Stimulated activated CD8-positive, alpha-beta memory T cell treated with anti-CD3 and anti-CD28 coated beads, Interleukin-4, amount 100 ng/mL, for 1 hour (primary cell): ENCODE measurements at places on chromosomes 3 and 15.

DNA sequence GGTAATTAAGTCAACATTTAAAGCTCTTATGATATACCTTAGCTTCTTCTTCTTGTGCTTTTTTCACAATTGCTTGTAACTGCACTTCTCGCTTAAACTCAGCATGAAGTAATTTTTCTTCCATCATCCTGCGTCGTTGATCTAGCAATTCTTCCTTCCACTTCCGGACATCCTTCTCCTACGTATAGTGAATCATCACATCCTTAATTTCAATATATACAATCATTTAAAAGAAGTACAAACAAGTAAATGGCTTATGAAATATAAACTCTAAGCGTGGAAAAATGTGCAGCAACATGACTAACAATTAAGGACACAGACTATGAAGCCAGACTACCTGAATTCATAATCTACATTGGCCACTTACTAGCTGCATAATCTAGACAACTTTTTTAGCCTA, 151.4 kb downstream of the SCAPER start:
- DNase-seq, result no peak

DNA sequence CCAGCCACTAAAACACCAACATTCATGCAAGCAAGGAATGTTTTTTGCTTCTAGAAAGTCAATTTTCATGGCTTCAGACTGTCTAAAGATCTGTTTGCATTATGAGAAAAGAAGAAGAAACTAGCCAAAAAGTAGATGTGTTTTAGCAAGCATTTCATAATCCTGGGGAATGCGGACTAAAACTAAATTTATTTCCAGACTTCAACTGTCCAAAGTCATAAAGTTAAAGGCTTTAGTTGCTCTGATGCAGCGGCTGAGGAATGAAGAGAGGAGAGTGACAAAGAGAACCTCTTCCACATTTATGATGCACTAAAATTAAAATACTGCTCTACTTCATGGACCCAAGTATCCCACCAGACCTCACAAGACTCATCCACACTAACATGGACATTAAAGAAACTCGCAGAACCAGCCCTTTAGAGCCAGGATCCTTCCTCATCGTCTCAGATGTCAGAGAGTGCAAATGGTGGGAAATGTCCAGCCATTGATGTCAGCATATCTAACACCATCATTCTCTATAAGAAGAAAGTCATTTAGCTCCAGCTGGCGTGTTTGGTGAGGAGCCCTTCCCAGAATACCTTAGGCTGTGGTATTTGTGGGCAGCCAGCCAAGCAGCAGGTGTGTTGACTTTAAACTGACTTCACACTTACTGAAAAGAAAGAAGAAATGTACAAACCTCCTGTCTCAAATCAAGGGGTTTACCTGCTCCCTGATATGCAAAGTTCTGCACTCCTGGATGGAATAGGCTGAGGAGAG, 17.4 kb downstream of the FYCO1 start:
- no peak for DNase-seq

DNA sequence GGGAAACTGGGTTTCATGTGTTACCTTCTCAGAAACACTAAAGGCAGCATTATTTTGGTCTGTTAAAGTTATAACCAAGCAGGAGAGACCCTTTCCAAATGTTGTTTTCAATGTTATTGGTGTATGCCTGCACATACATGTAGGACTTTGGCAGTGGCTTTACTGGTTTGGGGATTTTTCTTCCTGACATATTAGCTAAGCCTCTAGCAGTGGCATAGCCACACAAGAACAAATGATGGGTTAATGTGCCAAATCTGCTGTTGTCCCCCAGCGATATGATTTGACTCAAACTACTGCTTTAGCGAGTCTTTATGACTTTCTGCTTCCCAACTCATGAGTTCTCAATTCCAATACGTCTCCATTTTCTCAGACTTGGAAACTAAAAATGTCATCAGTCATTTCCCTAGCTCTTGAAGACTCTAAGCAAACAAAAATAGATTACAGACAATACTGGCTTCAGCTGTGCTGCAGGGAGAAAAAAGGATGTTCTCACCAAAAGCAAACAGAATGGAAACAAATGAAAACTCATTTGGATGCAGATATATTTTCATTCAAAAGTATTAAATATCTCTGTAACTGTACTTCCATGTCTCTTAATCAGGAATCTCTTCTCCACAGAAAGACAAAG, 29.6 kb downstream of the TPM1 start:
- DNase-seq, result no peak

DNA sequence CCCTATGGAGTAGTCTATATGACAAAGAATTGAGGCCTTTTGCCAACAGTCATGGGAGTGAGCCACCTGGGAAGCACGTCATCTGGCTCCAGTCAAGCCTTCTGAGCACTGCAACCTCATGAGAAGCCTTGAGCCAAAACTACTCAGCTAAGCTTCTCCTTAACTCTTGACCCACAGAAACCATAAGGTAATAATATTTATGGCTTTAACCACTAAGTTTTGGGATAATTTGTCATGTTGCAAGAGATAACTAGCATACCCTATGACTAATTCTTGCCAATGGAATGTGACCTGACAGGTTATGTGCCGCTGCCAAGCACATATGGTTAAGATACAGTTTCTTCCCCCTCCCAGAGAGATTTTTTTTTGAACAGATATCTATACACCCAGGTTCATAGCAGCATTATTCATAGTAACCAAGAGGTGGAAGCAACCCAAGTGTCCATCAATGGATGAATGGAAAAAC, 11.8 kb upstream of the SLC6A11 start:
- no peak for DNase-seq

- DNase-seq, result no peak
Measured at GRCh38 chr15:25175789-25176615, 221.2 kb downstream of the SNRPN start.

DNA sequence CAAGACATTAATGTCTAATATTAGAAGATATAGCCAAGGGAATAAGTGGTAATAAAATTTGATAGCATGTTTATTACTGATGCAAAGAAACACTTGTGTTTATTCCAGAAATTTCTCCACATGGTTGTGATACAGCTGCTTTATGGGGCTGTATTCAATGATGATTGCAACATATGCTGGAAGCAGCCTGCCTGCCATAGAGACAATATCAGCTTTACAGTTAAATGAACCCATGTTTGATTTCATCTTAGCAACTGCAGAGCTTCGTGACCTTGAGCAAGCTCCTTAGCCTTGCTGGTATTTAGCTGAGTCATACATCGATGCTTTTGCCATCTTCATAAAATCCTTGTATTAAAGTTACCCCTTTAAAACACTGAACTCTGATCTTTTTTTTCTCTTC, 168.1 kb upstream of the STAC start:
- no peak for DNase-seq

DNA sequence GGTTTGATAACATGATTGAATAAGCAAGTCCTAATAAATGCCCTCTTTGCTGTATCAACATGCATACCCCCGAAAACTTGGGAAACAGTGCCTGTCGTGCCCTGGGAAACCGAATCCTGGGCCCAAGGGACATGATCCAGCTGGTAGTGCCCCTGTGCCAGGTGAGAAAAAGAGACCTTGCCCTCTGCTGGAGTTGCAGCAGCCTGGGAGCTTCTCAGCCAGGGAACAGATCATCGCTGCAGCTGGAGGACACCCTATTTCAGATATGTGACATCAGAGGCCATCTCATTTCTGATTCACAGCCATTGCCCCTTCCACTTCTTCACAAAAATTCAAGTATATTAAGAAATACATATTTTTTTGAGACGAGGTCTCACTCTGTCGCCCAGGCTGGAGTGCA, 32.3 kb downstream of the STOML1 start:
- no peak for DNase-seq

DNA sequence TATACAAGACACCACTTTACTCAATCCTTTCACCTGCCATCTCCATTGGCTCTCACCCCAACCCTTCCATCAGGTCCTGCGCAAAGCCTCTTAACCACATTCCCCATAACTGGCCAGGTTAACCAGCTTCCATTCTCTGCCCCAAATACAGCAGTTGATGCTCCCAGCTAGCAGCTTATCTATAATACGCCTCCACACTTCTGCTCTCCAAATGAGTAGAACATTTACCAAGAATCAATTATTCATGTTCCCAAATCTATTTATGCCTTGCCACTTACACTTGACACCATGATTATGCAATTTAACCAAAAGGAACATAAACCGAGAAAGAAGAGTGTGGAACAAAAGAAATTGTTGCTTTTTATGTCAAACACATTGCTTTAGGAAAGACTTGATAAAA, 103.7 kb upstream of the TPM1 start:
- DNase-seq, result no peak

DNA sequence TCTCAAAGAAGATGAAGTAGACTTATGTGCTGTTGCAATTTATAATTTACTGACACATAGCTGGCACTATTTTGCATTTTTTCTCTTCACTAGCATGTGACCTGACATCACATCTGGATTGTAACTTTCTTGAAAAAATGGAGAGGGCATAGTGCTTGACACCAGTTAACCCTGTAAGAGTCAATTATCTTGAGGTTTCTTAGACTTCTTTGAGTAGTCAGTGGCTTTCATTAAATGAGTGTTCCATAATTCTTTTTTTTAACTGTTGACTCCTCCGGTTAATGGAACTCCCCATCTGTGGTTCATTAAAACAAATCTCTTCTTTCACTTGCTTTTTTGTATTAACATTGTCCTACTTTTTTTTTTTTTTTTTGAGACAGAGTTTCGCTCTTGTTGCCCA, 16.9 kb upstream of the PRKCI start:
- DNase-seq, result no peak

- DNase-seq, result no peak
Measured at GRCh38 chr15:66131831-66132230, 121.7 kb downstream of the MEGF11 start.

DNA sequence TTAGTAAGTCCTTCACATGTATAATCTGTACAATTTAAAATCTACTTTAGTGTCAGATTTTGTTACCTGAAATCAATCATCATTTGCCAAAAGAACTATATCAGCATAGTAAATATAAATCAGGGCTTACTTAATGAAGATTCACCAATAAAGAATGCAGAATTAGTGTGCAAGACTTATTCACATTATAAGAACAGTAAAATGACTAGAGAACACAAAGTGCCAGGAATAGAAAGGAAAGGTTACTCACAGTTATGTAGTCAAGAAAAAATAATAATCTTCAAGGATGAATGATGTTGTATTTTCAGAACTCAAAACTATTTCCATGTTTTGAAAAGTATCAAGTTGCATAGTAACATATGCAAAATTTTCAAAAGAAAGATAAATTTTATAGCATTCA, 891.9 kb downstream of the ROBO1 start:
- no peak for DNase-seq

DNA sequence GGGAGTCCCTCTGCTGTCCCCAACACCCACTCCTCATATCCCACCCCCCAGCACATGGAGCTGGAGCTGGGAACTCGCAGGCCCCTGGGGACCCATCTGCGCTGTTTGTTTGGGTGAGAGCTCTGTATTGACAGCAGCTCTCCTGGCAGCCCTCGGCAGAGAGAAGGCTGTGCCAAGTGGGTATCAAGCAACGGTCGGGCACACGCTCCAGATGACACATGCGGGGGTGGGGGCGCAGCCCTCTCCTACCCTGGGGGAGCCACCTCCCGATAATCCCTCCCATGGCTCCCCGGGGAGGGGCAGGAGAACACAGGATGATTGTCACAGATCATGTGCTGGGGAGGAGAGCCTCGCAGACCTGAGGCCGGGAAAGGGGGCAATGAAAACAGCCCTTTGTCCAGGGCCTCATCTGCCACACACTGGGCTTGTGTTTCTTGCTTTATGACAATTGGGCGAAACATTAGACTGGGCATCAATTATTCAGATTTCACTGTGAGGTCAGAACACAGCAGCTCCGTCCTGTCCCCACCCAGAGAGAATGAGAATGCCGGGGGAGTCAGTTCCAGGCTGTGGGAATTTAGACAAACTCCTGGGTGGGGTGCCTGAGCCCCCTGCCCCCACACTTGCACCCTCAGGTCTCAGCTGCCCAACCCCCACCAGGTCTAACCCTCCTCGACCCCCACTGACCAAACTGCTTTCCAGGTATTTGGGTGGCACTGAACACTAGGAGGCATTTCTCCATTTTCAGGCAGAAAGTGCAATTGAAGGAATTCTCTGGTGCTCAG, 46.4 kb upstream of the KLF13 start:
- no peak for DNase-seq

DNA sequence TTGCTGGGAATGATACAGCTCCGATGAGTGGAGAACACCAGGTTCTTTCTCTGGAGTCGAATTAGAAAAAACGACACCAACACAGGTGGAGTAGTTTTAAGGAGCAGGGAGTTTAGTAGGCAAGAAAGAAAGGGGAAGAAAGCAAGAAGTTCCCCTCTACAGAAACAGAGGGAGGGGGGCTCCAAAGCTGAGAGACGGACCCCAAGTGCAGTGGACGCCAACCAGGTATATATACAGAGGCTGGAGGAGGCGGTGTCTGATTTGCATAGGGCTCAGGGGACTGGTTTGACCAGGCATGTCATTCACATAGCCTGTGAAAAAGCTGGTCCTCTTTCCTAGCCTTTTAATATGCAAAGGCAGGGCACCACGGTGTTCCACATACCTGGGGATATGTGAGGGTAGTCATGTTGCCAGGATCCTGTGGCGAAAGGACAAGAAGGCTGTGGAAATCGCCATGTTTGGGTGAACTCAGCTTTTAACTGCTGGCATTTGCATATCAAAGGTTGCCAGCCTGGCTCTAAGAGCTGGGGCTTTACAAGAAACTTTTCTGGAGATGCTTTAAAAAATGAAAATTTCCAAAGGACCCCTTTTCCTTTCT, 887.4 kb upstream of the EPHA6 start:
- no peak for DNase-seq

- DNase-seq, result no peak
Measured at GRCh38 chr15:49189631-49190030, 19.6 kb downstream of the GALK2 start.

- DNase-seq, result no peak
Measured at GRCh38 chr3:22734207-22734606, 468.9 kb upstream of the UBE2E2 start.

DNA sequence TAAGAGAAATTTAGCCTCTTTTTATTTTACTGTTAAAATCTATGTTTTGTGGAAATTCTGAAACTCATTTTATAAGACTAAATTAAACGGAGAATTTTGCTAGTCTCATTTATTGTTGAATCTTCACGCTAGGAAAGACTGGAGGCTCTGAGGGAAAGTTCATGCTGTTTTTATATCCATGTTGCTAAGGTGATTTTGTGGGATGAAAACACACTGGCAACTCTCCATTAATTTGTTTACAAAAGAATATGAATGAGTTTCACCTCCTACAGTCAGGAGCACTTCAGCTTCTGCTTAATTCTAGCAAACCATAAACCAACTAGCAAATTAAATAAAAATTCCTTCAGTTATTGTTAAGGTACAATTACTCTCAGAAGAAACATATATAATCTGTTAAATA, 195.4 kb downstream of the RAP2B start:
- no peak for DNase-seq
